ENCODE measurements at places on chromosomes 2 and 18.

DNA sequence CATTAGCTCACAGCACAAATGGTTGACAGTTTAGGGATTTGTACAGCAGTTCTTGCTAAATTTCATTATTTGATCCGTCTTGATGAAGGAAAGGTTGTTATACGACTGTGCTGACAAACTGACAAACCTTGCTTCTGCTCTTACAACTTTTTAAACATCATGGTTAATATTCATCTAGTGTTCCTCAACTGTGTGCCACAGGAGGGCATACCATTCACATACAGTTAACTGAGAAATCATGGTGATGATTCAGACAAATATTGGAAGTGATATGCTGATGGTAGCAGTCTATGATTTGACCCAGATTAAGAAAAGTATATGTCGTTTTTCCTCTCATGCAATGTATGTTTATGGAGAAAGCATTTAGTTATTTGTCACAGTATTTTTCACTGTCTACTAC is 129.8 kb upstream of the FSIP2 start:
- peak; percentile 5 for DNase-seq

- DNase-seq, result no peak
Observed at GRCh38 chr2:7812231-7812995, 869.4 kb upstream of the ID2 start.

DNA sequence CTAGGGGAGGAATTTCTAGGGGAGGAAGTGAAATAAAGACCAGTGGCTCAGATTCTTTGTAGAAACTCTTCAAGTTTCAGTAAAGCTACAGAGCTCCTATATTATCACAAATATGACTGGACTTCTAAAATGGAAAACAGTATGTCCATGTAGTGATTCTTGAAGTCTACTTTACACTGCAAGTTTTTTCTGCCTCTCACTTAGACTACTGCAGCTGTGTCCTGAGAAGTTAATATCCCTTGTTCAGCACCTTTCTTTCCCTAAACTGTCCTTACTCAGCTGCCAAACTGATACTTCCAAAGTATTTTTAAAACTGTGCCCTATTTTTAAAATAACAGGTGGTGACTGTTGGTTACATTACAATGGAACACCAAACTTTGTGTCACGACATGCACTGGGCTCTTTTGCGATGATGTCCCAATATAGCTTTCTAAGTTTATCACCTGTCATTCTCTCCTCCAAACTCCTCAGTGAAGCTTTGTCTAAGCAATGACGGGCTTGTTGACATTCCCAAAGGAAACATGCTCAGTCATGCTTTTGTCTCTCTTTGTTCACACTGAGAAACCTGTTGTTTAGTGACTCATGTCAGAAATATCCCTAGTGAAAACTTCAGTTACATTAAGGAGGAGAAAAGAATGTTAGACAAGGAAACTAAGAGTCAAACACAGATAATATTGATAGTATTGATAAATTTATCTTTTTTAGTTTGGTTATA is 341.1 kb downstream of the ARL6IP6 start:
- DNase-seq, result peak; percentile 51

- no peak for DNase-seq
Observed at GRCh38 chr2:180775711-180776110, 204.7 kb upstream of the UBE2E3 start.

DNA sequence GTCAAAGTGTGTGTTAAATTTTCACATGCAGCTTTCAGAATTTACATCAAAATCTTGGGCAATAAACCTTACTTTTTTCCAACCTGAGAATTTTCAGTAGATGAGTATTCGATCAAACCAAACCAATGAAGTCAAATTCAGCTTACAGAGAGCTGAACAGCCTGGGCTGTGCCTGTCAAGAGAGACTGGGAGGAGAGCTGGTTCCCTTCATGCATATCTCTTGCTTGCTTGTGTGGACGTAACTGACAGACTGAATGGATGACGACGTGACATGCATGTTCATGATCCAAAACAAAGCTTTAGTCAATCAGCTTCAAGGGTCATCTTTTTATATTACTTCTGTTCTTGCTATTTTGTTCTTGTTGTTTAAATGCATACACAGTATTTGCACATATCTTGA is 145.2 kb downstream of the GALNT3 start:
- DNase-seq, result no peak

- no peak for DNase-seq
Observed at GRCh38 chr2:40095000-40095399, 315.9 kb upstream of the THUMPD2 start.

DNA sequence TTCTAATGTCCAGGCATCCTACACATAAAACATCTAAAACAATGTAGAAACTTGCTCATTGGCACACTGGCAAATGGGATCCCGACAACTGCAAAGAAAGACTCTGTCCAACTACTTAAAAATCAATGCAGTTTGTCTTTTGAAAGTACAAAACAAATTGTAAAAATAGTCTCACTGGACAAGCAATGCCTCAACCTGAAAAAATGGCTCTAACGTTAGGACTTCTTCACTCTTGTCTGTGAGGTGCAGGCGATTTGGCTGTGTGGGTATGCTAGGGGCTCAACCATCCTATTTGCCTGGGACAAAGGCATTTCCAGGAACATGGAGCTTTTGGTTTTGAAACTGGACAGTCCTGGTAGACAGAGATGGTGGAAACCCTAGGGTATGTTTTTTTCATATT is 10.7 kb downstream of the EFEMP1 start:
- no peak for DNase-seq

DNA sequence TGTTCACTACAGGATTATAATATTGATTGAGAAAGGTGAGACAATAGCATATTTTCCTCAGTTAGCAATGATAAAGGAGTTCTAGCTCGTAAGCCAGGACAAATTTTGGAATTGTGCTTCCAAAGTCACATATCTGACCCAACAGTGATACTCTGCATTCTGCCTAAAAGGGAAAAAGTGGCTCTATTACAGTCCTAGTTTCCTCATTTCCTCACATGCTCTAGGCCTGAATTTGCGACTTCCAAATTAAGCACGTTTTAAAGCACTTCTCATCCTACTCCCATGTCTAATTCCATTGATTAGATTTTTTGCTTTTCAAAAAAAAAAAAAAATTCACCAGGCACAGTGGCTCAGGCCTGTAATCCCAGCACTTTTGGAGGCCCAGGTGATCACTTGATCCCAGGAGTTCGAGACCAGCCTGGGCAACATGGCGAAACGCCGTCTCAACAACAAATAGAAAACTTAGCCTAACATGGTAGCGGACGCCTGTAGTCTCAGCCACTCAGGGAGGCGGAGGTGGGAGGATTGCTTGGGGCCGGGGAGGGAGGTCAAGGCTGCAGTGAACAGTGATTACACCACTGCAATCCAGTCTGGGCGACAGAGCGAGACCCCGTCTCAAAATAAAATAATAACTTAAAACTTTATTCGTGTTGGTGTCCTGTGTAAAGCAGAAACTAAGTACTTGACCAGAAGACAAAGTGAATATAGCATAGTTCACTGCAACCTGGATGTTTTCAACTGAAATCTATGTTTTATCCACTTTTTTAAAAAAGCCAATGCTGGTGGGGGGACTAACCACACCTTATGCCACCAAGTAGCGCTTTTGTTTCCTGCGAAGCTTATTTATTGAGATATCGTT is 1.5 kb downstream of the ESCO1 start:
- DNase-seq, result peak; percentile 10

GRCh38 chr2:156663757-156664409 is 227.7 kb downstream of the GPD2 start:
- DNase-seq, result no peak

DNA sequence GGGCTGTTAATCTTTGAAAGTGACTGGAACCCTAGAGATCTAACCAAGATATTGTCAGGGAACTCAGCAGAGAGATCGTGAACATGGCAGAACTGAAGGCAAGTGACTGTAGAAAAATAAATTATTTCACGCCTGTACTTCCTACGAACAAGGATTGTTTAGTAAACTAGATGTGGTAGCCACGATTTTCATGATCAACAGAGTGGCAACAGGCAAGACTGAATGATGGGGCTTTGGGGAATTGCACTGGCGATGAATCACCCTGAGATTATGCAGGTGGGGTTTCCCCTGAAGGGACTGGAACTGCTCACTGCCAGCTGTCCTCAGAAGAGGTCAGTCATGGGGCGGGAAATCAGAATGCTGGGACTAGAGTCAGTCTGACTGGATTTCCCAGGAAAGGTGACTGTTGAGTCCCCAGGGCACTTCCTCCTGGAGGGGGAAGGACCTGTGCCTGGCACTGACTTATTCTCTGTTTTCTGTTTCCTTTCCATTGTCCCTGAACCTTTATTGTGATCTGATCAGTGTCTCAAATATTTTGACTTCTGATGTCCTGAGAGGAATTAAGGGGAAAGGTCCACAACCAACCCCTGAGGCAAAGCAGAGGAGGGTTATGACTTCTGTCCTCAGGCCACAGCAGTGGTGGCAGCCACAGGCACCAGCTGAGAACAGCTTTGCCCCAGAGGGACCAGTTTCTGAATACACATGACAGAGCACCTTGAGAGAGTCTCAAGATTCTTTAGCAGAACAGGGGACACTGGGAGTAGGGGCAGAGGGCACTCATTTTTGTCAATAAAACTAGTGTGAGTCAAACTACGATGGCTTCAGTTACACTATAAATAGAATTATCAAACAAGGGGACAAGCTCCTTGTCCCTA is 70.0 kb downstream of the NAB1 start:
- DNase-seq, result peak; percentile 81

DNA sequence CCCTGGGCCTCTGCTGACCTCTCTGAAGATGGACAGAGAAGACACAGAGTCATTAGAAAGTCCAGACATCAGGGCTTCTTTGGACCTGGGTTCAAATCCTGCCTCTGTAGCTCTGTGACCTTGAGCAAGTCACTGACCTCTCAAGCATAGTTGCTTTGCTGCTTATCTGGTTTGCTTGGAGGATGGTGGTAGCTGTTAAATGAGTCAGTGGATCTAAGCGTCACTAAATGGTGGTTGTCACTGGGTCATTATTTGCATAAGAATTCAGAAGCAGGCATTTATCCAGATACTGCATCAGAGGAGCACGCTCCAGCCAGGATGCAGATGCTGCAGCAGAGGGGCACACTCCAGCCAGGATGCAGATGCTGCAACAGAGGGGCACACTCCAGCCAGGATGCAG is 229.2 kb downstream of the GLI2 start:
- no peak for DNase-seq

DNA sequence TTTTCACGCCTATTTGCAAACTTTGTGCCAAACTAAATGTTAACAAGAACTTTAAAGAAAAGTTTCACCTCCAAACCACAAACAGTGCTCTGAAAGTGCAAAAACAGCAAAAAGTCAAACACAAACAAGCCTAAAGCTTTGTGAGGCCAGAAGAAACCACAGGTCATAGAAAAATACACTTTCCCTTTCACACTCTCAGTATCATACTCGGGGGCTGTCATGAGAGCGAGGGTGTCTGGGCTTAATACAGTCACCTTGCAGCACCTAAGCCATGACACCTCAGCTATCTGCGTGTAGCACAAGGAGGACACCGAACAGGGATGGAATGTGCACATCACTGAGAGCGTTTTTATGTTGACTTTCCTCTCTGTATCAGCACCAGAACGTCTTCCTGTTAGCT is 26.6 kb upstream of the SEH1L start:
- DNase-seq, result no peak

- no peak for DNase-seq
Observed at GRCh38 chr2:204365811-204366210, 179.5 kb upstream of the PARD3B start.

- peak; percentile 20 for DNase-seq
Observed at GRCh38 chr2:171436307-171436706, 2.3 kb downstream of the DCAF17 start.

DNA sequence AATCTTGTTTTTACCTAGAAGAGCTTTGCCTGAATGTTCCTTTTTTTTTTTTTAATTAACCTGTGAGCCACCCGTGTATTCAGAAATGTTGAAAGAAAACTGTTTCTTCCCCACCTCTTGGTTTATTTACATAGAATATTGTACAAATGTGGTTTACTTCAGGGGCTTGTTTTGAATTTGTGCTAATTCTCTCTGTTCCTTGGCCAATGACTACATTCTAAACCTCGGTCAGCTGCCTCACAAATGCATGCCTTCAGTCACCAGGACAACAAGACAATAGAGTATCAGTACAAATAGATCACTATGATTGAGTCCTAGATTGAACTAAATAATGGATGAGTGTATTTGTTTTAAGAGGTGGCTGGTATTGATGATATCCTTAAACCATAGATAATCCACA is 36.0 kb downstream of the AGFG1 start:
- no peak for DNase-seq

GRCh38 chr18:46412916-46413315 is 244.1 kb downstream of the LOXHD1 start:
- no peak for DNase-seq

DNA sequence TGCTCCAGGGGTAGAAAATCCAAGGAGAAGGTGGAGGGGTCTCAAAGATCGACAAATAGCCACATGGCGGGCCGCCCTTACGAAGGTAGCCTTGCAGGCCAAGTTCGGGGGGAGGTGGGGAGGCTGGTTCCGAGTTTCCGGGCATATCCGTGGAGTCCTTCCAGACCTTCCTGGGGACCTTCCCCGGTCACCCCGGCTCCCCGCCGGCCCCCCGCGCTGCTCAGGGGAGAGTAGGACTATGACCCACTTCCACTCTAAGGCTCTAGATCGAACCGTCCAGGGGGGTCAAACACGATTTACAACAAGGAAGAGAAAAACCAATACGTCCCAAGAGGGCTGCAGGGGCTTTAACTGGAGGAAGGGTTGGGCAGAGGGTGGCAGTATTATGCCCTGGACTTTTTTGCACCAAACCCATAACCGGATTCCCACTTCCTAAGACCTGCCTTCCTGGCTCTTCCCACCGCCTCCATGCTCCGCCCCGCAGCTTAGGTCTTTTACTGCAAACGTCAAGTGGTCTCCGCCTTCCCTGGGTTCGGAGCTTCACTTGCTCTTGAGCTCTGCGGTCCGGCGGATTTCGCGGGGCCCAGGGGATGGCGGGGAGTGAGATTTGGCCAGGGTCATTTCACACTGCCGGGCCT is 779 bp upstream of the LYPD6 start:
- DNase-seq, result peak; percentile 85

DNA sequence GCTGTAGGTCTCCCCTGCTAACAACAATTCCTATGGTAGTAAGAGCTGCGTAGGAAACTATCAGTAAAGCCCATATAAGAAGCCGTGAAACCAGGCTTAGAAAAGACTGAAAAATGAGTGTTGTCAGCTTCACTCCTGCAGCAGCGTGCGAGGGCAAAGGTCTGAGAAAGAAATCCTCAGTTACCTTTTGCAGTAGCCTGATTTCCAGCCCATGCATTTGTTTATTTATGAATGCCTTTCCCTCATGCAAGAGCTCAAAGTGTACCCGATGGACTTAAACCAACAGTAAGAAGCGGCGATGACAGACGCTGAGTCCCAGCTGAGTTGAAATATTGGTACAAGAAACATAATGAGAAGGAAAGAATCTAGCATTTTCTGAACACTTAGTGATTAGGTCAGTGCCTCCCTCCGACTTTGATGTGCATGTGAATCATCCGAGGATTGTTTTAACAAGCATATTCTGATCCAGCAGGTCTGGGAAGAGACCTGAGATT is 15.0 kb upstream of the POLI start:
- DNase-seq, result peak; percentile 41

- no peak for DNase-seq
Observed at GRCh38 chr2:126660971-126661370, 5.0 kb downstream of the GYPC start.

- DNase-seq, result no peak
Observed at GRCh38 chr2:174667250-174667860, 69.8 kb upstream of the WIPF1 start.
